Kidney epithelial cell (primary cell): ENCODE measurements at places on chromosomes 16 and 17. TPM values are rescaled to one million over a fixed set of nuclear protein-coding genes. Genes with fewer than 3 reads are reported as not detected.

GRCh38 chr16:5065326-5065725 lies 430 bp downstream of the C16orf89 start:
- no peak for DNase-seq

GRCh38 chr17:43907998-43908721 lies 824 bp upstream of the MPP2 start:
- no peak for DNase-seq

DNA sequence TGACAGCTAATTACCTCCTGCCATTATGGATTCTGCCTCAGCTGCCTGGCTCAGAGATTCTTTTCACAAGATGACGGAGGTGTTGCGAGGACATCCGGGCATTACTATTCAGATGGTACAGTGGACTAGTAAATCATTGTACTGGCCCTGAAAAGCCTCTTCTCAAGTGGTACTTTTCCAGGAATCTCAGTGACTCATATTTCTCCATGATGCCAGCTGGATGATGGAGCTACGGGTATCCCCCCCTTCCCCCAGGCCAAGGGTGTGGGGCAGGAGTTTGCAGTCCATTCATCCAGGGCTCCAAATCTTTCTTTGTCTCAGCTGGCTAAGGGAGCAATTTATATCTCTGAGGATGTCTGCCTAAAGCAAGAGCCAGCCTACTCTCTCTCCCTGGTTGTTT lies 107.7 kb upstream of the GPR139 start:
- DNase-seq, result no peak

DNA sequence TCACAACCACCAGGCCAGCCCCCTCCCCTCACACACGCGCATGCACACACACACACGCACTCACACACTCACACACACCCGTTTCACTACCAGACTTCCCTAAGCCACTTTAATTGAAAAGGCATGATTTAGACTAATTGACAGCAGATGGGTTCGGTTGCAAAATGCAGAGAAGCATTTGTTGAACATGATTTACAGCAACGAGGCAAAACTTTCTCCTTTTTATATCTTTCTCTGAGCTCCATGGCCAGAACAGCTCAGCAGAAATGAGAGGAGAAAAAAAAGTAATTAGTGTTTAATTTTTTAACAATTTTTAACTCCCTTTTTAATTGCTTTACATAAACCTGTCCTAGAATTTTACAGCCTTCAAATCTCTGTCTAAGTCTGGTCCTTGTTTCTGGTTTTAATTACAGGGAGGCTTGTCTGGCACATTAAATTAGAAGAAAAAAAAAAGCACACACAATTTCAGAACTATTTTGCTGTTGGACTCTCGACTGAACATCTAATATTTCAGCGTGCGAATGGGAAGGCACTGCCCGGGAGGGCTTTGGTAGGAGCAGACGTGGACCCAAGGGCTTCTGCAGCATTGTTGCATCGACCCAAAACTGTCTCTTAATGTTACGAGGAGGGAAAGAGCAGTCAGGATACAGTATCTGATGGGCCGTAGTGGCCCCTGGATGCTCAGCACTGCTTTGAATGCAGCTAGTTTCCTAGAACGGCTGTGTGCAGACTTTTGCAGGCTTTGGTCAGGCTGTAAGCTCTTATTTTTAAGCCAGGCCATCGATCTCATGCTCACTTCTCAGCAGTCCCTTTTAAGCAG lies 255.9 kb downstream of the SOX9 start:
- DNase-seq, result no peak

- no peak for DNase-seq
These were observed 309.0 kb upstream of the PMFBP1 start for GRCh38 chr16:72480911-72481310.

- DNase-seq, result no peak
These were observed 1.8 kb downstream of the TUBB3 start for GRCh38 chr16:89924925-89925307.

- no peak for DNase-seq
These were observed 69.5 kb downstream of the HIC1 start for GRCh38 chr17:2124391-2124790.

DNA sequence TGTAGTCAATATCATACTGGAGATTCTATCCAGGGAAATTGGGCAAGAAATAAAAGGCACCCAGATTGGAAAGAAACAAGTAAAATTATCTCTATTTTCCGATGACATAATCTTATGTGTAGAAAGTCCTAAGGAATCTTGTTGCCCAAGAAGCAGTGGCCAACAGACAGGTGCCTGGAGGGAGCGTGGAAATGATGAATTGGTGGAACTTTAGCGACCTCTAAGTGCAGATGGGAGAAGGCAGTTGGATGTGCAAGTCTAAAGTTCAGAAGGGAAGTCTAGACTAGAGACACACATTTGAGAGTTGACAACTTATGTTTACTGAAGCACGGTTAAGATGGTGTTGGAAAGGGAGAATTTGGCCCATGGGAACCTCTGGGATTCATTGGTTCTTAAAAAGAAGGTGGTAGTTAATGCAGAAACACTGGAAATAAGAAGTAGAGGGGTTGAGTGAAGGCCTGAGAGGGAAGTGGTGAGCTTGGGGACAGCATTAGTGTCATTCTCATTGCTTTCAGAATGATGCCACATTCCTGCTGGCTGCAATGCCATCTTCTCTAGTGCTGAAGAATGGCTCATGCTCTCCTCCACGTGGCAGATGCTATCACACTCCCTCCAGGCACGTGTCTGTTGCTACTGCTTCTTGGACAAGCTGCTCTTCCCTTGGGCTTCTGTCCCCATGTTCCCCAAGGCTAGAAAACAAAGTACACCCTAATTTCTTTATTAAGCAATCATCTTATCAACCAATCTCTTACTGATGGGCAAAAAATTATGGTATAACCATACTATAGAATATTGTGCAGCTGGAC lies 24.0 kb downstream of the TAT start:
- DNase-seq, result no peak

GRCh38 chr17:5286846-5287245 lies 4.8 kb downstream of the RABEP1 start:
- DNase-seq, result no peak

GRCh38 chr16:866252-866896 lies 65.8 kb upstream of the GNG13 start:
- DNase-seq, result no peak

- DNase-seq, result no peak
These were observed 74.4 kb downstream of the RPH3AL start for GRCh38 chr17:278055-278675.

GRCh38 chr16:17557480-17557879 lies 86.7 kb upstream of the XYLT1 start:
- DNase-seq, result no peak

- DNase-seq, result no peak
These were observed 18.0 kb upstream of the PMFBP1 start for GRCh38 chr16:72189865-72190371.

DNA sequence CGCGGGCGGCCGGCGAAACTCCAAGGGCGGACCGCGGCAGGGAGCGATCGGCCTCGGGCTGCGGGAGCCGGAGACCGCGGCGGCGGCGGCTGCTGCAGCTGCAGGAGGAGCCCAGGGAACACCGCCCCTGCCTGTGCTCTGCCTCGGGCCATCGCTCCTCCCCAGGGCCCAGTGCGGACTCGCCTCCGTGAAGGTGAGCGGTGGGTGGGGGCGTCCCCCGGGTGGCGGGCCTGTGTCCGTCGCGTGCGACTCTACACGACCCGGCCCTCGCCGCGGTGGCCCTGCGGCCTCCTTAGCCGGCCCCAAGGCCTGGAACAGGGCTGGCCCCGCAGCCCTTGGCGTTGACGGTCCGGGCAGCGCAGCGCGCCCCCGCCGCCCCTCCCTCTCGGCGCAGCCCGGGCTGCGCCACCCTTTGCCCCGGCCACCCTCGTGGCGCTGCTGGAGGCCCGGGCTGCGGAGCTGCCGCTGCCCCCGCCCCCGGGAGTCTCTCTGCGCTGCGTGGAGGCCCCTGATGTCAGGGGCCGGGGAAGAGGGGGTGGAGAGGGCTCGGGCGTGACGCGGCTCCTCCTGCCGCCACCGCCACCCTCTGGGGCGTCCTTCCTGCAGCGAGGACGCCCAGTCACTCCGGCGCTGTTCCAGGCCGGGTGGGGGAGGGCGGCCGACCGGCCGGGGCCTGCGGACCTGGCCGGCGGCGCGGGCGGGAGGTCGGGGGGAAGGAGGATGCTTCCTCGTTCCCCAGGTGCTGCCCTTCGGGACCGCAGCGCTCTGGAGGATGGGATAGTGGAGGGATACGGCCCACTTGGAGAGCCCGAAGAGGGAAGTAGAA lies 485 bp downstream of the DYNLL2 start:
- no peak for DNase-seq

DNA sequence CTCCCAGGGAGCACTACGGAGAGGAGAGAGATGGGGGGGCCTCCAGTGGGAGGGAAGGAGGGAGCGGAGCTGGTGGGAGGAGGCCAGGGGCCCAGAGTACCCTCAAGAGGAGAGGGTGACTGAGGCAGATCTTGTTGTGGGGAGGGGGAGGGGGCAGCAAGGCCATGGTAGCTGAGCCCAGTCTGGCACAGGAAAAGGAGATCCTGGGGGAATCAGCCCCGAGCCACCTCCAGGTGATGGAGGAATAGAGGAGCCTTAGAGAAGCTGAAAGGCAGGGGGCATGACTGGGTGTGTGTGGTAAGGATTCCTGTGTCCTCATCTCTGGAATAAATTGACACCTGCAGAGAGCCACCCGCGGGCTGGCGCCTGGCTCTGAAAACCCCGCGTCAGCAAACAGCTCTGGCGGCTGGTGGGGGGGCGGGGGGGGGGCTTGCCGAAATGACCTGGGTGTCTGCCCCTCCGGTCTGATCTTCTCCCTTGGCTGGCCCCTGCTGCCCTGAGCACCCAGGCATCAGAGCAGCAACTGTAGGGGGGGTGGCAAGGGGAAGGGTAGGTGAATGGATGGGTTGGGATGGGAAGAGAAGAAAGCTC lies 1.3 kb upstream of the NLGN2 start:
- no peak for DNase-seq

- no peak for DNase-seq
These were observed 10.7 kb upstream of the ZNF423 start for GRCh38 chr16:49866595-49867071.

- no peak for DNase-seq
These were observed 1.4 kb downstream of the CD19 start for GRCh38 chr16:28933171-28933570.

GRCh38 chr17:80726558-80727408 lies 182.1 kb downstream of the RPTOR start:
- DNase-seq, result no peak

DNA sequence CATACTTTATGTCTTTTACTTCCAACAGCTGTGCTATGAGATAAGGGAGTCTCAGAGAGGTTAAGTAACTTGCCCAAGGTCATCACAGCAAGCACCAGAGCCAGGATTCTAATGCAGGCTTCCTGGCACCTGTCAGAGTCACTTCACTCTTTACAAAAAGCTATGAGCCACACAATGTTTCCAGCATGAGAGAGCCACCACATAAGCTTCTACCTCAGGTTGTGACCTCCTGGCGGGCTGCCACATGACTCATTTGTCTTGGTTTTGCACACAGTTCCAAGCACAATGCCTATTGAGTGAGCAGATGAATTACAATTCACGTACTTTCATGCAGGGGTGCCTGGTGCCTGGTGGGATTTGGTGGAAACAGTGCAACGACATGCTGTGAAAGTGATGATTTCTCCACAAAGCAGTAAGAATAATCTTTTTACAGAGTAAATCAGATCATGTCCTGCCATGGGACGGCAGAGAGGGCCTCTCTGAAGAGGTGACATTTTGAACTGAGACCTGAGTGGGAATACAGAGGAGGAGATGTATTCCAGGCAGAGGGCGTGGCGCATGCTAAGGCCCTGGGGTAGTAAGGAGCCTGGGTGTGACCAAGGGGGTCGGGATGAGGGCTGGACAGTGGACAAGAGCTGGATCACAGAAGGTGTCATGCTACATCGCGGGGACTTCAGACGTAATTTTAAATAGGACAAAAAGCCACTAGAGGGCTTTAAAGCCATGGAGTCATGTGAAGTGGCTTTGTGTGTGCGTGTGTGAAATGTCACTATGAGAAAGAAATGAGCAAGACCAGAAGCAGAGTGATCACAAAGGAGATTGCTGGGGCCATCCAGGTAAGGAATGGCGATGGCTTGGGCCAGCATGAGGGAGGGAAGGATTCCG lies 53.4 kb downstream of the CACNG3 start:
- DNase-seq, result no peak

DNA sequence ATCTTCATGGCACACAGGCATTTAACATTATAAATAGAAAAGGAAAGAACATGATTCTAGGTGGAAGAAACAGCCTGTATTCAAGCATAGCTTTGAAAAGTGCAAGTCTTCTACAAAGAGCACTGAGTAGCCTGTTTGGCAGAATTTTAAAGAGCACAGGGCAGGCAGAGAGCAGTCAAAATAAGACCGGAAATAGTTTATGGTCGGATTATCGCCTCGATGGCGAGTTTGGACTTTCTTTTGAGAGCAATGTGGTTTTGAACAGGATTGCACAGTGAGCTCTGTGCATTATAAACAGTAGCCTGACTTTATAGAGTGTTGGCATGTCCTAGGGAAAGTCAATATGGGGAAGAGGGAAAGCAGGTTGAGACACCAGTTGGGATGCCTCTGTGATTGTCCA lies 6.2 kb upstream of the TMEM100 start:
- no peak for DNase-seq

DNA sequence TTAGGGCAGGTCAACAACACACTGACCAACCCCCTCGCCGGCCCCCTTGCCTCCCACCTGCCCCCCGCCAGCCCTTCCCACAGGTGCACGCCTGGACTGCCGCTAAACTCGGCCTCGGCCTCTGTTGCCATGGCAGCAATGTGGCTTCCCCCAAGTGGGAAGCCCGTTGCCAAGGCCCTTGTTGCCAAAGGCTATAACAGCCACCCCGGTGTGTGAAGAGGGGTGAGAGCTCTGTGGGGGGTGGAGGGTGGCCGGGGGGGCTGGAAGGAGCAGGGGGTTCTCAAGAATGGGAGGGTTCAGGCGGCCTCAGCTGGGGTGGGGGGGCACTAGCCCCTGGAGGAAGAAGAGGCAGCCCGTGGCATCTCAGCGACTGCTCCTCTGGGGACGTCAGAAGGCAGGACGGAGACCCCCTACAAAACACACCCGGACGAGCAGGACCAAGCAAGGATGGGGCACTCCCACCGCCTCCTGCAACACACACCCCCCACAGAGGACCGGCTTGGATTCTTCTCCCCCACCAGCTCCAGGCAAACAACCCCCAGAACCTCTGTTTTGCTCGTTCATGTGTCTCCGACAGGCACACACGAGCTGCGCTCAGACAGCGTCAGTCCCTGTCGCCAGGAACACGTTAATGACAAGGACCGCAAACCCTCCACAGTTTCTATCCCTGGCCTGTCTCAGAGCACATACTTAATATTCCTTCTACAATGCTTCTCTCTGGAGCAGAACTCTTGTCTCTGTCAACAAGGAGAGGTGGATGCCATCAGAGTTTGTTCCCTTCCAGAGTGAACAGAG lies 55.7 kb downstream of the ABR start:
- no peak for DNase-seq

DNA sequence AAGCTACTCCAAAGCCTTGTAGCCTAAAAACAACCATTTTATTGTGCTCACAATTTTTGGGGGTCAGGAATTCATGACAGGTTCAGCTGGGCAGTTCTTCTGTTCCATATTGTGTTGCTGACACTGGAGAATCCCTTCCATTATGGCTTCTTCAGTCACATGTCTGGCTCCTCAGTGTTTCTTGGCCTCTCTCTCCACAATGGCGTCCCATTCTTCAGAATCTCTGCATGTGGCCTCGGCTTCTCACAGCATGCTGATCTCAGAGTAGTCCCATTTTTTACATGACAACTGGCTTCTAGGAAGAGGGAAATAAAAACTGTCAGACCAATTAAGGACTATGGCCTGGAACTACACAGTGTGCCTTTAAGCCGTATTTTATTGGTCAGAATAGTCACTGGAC lies 49.7 kb downstream of the NF1 start:
- no peak for DNase-seq

Gene THOC6
- 12.2 and 17.0 TPM in 2 replicates for total RNA-seq

Gene CNGB1
- total RNA-seq, result not detected in 2 replicates

Gene AIPL1
- not detected in 2 replicates for total RNA-seq

Gene CDH13
- 32.8 and 39.3 TPM in 2 replicates for total RNA-seq

Gene USP7
- total RNA-seq, result 66.9 and 72.2 TPM in 2 replicates
